ENCODE measurements at places on chromosomes 4 and X.

DNA sequence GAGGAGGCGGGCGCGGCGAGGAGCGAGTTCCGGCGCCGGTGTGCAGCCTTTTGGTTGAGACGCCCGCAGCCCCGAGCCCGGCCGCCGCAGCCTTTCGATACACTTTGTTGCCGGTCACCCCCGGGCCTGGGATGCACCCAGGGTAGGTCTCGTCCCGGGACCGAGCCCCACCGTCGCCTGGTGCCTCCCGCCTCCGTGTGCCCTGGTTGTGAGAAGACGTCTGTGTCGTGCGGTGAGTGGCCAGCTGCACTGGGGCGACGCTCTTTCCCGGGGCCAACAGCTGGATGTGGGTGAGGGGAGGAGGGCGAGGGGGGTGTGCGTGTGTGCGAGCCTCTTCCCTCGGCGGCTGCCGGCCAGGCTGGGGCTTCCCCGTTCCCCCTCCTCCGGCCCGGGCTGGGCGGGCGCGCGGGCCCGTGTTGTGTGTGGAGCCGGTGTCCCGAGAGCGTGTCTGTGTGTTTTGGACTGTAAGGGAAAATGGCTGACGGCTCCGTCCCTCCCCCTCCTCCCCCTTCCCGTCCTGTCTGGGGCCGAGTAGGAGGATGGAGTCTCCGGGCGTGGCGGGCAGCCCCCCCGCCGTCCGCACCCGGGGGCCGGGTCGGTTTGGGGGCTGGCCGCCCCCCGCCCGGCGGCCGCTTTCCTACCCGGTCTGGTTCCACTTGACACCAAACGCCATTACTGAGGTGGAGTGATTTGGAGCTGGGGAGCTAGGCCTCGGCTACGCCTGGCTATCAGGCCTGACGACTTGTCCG lies 807 bp downstream of the USP9X start:
- DNase-seq, result peak; percentile 34

DNA sequence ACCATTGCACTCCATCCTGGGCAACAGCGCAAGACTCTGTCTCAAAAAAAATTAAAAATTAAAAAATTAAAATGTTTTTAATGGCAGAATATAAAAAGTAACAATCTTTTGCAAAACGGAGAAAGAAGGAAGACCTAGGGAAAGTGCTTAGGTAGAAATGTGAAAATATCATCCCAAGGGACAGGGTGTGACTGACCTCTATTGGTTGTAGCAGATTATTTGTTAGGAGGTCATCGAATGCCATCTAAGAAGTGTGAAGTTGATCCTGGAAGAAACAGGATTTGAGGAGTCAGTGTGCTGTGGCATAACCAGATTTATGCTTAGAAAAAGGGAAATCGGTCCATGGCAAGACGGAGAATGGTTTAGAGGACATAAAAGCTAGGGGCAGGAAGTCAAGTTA lies 18.1 kb upstream of the C4orf36 start:
- DNase-seq, result no peak

GRCh38 chr4:1242506-1243450 lies 6.2 kb downstream of the CTBP1 start:
- no peak for DNase-seq

GRCh38 chrX:102154900-102155805 lies 624 bp downstream of the BEX5 start:
- DNase-seq, result no peak

GRCh38 chr4:56229947-56230346 lies 157.3 kb downstream of the AASDH start:
- DNase-seq, result no peak

DNA sequence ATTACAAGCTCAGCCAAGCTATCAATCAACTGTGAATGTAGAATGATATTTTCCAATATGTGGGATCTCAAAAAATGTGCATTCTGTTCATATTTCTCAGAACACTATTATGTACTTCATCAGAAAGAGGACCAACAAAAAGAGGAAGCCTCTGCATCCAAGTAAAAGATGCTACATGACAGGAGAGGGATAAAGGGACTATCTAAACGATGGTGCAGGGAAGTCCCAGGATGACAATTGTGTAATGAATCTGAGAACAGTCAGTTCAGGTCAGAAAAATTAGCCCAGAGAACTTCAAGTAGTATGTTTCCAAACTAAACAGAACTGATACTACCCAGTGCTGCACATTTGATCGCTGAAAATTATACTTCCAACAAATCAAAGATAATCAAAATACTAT lies 127.0 kb downstream of the ZNF330 start:
- no peak for DNase-seq

DNA sequence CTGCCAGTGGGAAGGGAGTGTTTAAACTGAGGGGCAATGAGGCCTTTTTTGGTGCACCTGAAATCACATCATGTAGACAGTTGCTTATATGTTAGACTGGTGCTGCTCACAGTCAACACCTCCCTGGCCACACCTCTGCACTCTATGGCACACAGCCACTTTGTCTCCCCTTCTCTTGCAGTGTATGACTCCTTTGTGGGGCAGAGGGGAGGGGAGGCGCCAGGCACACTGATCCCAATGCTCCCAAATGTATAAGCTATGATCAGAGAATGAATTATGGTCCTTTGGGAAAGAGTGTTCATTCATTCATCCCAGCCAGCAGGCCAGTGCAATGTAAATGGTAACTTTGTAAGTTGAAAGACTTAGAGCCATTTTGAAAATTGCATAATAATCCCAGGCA lies 4.6 kb upstream of the GPC3 start:
- no peak for DNase-seq

DNA sequence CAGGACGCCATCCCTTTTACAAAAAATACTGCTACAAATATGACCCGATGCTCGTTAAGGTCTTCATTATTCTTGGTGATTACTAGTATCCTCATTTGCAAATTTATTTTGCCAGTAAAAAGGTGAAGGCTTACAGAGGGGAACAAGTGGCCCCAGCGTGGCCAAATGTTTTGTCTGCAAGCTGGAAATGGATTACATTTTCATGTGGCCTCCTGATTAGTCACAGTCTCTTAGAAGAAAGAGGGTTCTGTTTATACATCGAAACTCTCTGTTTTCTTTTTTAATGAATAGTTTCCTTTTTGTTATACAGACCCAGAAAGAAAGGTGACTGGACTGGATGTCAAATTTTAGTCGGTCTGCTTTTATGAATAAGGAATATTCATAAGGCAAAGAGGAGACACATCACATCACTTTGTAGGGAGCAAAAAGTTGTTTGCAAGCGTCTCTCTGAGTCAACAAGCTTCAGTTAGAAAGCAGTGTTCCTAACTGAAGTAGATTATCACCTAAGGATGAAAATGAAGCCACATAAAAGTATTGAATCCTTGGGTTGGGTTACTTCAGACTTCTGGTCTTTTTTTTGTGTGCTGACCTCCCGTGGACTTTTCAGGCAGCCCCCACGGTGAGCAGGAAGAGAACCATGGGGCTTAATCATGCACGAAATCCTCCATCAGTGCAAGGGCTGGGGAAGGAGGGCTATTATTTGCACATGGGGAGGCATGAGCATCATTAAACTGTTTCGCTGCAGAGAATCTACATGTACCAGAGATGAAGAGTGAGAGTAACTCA lies 125.6 kb downstream of the ARSF start:
- DNase-seq, result no peak

DNA sequence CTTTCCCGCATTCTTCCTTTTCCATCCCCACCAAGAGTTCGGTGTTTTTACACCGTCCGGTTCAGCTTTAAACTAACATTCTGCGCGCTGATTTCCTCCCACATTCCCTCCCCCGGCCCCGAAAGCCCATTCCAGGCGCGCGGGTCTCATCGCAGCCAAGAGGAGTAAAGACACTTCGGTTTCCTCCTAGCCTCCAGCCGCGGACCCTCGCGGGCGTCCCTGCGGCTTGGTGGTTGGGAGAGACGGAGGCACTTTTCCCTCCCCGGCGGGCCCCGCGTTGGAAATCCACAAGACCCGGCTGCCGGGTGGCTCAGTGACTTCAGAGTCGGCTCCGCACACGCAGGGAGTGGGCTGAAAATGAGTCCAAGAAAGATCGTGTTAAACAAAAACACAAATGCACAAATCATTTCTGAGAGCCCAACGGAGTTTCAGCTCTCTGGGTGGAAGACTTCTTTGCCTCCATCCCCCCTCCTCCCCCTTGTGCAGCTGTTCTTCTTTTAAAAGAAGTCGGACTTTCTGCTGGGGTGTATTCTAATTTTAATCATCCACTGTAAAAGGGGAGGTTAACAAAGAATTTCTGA lies 2.0 kb upstream of the ARX start:
- DNase-seq, result no peak

DNA sequence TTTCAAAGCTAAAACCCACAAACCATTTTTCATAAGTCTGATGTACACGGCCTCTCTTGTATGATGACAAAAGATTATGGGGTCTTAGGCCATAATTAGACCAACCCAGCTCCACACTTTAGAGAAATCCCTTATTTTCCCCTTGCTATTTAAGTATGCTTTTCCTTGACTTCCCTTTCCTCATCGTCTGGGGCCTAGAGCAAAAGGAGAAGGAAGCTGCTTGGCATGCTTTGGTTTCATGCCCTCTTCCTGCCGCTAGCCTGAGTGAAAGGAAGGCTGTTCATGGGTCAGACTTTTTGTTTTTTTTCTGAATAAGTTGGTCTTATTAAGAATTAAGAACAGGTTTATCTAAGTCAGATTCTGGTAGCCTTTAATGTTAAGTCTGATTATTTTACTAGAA lies 10.6 kb upstream of the RASGEF1B start:
- DNase-seq, result peak; percentile 25

DNA sequence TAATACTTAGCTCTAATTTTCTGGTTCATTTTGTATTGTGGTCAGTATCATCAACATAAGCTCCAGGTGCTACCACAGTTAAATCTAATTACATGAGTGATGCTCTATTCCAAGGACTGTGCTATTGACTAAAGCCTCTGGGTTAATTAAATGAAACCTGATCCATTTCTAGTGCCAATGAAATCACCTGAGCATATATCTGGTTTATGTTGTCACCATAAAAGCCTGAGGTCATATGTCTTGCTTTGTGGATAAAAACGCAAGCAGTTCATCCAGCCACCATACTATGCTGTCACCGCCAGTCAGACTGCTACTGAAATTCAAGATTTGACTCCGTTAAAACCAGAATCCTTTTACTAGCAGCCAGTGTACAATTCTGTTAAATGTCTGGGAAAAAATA lies 64.2 kb upstream of the ZNF518B start:
- DNase-seq, result no peak

GRCh38 chrX:123834116-123834515 lies 25.7 kb upstream of the XIAP start:
- no peak for DNase-seq

DNA sequence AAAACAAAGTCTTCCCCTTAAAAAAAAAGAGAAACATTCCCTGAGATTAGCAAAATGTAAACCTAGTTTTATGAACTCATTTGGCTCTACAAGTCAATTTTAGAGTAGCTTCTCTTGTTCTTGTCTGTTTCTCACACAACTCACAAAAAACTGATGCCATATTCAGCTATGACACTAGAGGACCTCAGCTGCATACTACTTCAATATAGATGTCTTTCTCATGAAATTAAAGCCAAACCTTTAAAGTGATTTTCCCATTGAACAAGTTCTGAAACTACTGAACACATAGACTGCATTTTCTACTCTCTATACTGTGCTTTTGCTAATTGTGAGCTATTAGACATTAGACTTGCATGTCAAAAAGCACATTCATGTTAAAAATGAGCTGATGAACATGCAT lies 49.8 kb downstream of the TBCK start:
- peak; percentile 34 for DNase-seq

DNA sequence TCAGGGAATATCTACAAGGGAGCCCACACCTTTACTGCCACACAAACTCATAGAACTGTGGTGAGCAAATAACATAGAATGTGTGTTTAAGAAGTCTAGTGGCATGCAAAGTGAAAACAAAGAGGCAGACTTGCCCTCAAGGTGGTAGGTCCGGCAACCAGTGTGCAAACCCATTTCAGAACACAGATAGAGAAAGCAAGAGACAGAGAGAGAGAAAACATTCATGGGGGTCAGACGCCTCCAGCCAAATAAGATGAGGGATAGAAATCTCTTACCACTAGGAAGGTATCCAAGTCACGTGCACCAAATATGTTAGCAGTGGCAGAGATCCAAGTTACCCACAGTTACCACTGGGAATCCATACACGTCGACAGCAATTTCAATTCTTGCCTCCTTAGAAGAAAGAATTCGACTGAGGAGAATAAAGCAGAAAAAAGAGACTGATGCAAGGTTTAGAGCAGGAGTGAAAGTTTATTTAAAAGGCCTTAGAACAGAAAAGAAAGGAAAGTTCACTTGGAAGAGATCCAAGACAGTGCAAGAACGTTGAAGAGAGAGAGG lies 252.8 kb downstream of the NAP1L3 start:
- DNase-seq, result no peak

- no peak for DNase-seq
These were observed 414.1 kb downstream of the CENPC start for GRCh38 chr4:67131224-67131623.

DNA sequence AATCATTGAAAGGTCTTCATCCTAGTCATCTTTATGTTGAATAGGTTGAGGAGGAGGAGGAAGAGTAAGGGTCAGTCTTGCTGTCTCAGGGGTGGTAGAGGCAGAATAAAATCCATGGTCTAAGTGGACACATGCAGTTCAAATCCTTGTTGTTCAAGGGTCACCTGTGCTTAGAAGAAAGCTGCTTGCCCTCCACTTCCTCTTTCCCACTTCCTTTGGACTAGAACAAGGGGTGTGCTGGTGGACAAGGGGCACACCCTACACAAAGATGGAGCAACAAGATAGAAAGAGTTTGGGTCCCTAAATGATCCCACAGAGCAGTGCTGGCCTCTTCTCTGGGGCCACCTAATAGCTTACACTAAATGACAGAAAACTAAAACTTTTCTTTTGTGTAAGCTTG lies 47.9 kb downstream of the HSD17B13 start:
- no peak for DNase-seq

GRCh38 chr4:130249002-130249401 lies 1153.0 kb downstream of the C4orf33 start:
- no peak for DNase-seq

- no peak for DNase-seq
These were observed 5.7 kb upstream of the CASP6 start for GRCh38 chr4:109708990-109709389.

- no peak for DNase-seq
These were observed 33.0 kb downstream of the FREM3 start for GRCh38 chr4:143667461-143667860.

DNA sequence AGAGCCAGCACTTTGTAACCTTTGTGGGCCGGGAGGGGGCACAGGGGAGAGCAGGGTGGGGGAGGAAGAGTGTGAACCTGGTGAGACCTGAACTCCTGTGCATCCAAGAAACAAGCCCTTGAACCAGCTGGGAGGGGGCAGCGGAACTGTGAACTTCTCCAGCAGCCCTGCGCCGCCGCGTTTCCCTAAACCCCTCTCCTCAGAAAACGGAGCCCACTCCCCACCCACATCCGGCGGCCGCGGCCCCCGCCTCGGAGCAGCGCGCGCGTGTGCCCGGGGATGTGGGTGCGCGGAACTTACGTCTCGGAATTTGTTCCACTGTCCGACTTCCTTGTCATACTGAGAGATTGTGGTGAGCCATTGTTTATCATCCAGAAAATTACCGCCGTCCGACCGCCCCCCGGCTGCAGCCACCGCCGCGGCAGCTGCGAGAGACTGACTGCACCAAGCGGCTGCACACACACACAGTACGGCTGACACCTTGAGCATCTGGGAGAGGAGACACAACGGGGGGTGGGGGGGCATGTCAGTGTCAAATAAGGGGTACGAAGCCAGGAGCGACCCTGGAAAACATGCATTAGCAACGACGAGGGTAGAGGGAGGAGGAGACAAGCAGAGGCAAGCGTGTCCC lies 494 bp downstream of the SPOCK3 start:
- peak; percentile 18 for DNase-seq

- DNase-seq, result no peak
These were observed at the start of gene ARL9 for GRCh38 chr4:56505269-56506130. TSS of gene ARL9 (plus strand) at chr4:56505791. CDS start at chr4:56505863, 72 bp downstream.

Measured in bone marrow (tissue), 2 donors.